Activated CD4-positive, alpha-beta T cell treated with anti-CD3 and anti-CD28 coated beads, Interleukin-10, Interleukin-2, amounts not matched to agents 100 ng/mL and 50 ng/mL, durations not matched to agents 16 hours and 8 hours (primary cell): ENCODE measurements at places on chromosomes 1 and 21.
A peak's percentile ranks its signal among the peaks of the same experiment; 100 is the strongest.

DNA sequence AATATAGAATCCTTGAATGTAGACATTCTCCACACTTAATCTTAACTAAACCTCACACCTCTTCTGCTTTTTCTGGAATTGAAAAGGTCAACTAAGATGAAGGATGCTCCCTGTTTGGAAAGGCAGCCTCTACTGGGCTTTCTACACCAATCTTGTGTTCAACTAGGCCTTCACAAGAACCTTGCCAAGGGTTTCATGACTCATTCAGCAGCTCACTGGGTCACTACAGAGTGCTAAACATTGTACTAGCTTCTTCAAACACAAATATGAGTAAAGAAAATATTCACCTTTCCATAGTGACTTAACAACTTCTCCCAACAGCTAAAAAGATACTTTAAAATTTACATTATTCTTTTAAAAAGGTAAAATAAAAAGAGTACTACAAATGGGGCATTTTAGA, 135.3 kb upstream of the PRMT6 start:
- no peak for DNase-seq

DNA sequence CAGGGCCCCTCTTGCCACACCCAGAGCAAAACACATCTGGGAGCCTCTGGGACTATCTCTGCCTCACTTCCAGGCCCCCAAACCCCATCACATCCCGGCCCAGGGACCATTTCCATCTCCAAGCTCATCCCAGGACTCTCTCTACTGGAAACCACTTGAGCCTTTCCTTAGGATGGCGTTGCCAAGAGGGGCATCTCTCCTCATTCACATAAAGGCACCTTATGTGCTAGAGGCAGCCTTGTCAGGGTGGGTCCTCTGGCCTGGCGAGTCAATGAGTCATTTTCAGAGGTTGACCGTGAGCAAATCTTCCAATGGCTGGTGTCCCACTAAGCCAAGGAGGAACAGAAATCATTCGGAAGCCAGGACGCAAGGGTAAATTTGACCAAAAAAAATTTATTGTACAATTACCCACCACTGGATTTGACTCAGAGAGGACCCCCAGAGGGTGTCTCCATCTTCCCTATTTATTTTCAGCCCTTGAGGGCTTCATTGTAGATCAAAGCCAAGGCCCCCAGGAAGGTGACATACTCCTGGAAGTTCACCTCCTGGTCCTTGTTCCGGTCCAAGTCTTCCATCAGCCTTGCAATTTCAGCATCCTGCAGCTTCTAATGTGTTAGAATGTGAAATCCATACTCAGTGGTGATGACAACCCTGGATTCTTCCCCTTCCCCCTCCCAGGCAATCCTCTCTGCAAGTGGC, 1.4 kb downstream of the S100A6 start:
- no peak for DNase-seq

GRCh38 chr1:19321071-19321470, 8.9 kb downstream of the SLC66A1 start:
- DNase-seq: no peak

DNA sequence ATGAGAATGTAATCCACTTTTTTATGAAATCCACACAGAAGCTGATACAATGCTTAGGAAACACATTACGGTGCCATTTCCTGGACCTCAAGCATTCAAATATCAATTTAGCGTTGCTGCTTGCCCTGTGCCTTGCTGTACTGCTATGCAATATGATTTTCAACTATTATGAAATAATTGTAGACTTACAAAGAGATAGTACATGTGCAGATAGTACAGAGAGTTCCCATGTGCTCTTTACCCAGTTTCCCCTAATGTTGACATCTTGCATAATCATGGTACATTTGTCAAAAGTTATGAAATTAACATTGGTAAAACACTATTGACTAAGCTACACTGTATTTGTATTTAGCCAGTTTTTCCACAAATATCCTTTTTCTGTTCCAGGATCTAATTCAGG, 37.7 kb upstream of the PTBP2 start:
- no peak for DNase-seq

GRCh38 chr1:89309828-89310227, 37.2 kb upstream of the GBP5 start:
- no peak for DNase-seq

DNA sequence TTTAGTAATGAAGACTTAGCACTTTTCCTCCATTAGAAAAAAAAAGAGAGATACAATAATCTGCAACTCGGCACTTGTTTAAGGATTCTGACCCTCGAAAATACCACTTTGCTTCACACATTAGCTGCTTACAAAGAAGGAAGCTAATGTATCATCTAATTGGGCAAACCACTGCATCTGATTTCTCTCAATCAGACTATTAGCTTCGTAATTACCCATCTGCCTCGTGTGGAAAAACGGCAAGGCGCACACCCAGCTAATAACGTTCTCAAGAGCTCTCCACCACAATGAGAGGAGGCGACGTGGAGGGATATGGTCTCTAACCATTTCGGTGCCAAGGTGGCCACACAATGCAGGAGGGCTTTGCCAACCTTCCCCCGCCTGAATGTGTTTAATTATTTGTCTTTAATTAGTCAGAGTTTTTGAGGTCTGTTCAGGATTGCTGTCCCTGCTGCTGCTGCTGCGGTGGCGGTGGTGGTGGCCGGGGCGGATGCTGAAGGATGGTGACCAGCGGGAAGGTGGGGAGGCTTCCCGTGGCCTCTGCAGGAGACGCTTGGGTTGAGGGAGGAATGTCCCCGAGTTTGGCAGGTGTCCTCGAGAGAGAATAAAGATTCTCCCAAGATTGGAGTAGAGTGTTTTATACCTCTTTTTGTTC, 374.5 kb downstream of the RPS6KC1 start:
- DNase-seq: no peak

DNA sequence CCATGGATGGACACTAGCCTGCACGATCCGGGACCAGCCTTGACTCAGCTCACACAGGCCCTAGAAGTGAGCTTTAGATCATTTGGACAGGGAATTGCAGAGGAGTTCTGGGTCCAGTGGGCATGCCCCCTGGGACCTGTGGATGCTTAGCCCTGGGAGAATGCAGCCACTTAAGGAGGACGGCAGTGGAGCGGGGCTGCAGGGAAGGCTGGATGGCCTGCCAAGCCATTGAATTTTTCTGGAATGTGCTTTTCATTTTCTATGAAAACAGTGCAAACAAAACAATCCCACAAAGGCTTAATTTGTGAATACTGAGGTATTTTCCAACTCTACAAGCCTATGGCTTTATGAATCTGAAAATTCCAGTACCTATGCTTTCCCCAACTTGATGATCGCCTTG, 80.4 kb upstream of the GCLM start:
- DNase-seq: no peak

DNA sequence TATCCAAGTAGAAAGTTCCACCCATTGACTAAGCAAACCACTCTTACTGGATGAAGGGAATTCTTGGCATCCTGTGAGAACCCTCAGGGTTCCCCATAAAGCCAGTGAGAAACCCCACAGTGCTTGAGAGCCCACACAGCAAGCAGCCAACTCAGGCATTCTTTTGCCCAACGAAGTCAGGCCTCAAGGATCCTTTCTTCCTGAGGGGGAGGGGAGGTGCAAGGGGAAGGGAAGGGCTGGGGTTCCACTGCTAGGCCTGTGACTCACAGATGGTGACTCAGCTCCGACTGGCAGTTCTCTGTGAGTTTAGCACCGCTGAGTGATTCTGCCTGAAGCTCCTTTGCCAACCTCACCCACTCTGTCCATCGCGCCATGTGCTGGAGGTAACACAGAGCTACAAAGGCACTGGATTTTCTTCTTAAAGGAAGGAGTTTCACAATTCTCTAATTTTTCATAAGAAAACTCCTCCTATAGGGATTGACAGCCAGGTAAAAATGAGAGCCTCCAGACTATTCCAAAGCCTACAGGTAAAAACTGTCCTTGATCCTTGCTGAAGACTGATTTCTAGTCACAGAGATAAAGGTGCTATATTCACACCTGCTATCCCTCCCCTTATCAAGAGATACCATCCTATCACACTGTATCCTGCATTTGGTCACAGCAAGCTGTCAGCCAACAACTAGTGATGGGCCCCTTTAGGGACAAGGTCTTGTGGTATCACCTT, 4.8 kb downstream of the ENO1 start:
- peak; percentile 93 for DNase-seq

DNA sequence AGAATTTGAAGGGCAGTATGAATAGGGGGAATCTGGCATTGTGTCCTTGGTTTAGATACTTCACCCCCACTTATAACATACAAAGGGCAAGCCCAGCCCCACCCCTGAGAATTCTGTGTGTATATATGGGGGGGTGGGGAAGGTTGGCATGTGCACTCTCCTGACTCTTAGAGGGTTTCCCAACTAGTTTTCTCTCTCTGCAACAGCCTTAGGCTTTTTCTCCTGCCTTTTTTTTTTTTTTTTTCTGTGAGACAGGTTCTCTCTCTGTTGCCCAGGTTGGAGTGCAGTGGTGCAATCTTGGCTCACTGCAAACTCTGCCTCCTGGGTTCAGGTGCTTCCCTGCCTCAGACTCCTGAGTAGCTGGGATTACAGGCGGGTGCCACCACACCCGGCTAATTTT, 2.9 kb upstream of the ZBED6 start:
- DNase-seq: no peak

- no peak for DNase-seq
These were observed 349.6 kb downstream of the PTBP2 start for GRCh38 chr1:97071173-97071572.

GRCh38 chr1:36754366-36754765, 271.7 kb upstream of the CSF3R start:
- no peak for DNase-seq

DNA sequence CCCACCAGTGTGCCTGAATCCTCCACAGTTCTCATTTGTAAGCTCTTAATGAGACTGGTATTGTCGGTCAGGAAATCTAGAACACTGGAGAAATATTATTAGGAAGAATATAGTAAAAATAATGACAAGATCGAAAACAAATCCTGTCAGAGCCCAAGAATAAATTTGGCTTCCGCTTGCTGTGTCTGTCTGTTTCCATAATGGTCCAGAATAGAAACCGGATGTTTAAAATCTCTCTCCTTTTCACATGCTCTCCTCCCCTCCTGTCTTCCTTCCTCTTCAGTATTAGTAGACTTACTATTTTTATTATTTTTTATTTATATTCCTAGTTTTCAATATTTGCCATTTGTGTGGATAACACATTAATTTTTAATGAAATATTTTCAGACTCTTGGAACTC, 187.7 kb downstream of the SDCCAG8 start:
- no peak for DNase-seq

- DNase-seq: no peak
These were observed 30.7 kb downstream of the KYAT3 start for GRCh38 chr1:88961647-88962275.

- no peak for DNase-seq
These were observed 240.8 kb upstream of the FGGY start for GRCh38 chr1:59055908-59056719.

DNA sequence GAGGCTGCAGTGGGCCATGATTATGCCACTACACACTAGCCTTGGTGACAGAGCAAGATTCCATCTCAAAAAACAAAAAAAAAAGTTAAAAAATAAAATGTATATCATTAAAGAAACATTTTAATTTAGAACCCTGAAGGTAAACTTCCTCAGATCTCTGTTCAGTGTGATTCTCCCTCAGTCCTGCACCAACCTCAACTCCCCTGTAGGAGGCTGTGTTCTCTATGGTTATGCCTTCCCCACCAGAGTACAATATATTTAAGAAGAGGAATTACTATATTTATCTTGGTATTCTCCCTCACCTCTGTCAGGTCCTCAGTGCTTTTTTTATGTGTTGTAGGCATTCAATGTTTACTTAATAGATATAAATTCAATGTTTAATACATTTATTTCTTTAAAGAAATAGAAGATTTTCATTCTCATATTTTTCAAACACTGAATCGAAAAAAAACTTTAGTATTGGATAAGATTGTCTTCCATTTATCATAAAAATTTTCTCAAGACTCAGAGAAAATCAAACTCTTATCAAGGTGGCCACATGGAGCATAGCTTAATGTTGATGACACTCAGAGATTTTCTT, 4.8 kb upstream of the LRRC8B start:
- peak; percentile 61 for DNase-seq

DNA sequence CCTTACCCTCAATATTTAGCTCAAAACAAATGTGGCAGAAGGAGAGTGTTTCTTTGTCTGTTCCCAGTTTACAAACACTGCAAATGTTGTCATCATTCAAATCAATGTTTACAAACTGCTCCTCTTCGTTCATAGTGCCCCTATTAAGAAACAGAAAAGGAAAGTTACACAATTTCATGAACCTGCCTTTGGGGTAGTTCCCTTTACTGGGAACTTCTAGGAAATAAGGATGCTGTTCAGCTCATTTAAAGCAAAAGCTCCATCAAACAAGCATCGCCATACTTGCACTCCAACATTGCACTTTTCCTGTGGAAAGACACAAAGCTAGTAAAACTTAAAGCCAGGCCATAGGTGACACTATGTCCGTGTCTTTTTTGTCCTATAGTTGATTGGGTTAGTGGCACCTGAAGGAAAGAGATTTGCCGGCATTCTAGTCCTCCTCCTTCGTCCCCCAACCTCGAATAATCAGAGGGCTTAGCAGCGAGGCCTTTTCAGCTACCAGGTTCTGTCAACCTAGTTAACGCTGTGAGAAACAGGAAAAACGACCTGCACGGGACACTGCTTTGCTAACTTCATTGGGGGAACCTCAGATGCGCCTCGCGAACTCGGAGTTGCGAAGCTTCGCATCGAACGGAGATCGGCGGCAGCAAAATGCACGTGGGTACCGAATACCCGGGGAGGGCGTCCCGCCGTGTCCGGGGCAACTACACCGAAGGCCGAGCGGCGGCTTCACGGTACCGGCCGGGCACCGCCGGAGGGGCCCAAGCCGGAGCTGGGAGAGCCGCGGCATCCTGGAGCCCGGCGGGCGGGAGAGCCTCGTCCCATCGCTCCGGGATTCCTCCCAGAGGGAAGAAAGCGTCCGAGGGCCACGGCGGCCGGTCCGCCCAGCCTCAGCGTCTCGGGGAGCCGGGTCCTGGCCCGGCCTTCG, 706 bp downstream of the C21orf91 start:
- peak; percentile 47 for DNase-seq
